ENCODE measurements at places on chromosomes 11 and 22.

GRCh38 chr11:126058105-126058874 lies 4.4 kb downstream of the CDON start:
- DNase-seq = no peak

DNA sequence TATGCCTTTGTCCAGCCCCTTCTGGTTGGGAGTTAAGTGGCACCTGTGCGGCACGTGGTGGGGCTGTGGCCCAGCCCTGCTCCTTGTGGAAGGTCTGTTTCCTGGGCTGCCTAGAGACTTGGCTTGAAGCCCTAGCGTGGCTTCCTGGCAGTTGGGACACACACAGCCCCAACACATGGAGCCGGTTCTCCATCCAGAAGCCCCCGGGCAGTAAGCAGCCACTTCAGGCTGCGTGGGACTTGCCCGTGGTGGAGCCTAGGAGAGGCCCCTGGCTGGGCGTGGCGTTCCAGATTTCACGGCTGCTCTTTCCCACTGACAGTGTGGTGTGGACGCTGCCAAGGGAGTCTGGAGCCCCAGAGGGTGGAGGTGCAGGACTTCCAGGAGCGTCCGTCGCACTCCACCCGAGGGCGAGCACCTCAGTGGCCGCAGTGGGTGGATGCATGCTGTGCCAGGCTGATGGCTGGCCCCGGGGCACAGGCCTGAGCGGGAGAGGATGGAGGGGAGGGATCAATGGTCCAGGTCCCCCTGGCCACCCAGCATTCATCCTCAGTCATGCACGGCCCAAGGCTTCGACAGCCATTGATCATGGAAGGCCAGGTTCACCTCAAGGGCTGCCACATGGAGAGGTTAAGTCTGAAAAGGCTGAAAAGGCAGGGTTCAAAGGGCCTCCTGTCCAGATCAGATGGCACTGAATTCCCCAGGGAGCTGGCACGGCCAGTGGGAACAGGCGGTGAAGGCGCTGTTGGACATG lies 9.3 kb downstream of the CCND1 start:
- DNase-seq = no peak

DNA sequence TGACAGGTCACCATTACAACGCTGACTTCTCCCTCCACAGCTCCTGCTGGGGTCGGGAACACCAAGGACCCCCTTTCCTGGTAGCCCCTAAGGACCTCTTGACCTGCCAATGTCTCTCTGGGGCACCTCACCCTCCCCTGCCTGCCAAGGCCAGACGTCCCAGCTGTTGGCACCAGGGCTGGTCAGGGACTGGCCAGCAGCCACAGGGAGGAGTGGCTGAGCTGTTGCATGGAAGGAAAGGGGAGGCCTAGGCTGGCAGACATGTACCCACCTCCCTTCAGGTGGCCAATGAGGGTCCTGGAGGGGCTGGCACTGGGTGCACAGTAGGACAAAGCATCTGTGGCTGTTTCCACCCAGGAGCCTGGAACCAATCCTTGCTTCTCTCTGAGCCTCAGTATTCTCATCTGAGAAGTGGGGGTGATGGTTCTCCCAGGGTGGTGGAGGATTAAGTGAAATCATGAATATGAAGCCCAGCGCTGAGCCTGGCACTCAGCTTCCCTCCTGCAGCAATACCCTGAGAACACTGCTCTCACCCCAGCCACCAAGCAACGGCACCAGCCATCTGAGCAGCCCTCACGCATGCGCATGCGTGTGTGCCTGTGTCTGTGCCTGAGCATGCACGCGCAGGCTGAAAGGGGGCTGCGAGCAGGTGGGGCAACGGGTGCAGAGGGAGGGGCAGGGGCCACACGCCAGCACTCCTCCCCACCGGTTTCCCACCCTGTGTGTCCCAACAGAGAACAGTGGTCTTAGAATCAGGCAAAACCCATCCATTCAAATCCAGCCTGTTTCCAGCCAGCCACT lies 5.9 kb downstream of the KCNJ4 start:
- DNase-seq = no peak

- DNase-seq = no peak
Observed at GRCh38 chr11:93952082-93952780, 68.9 kb upstream of the HEPHL1 start.

- no peak for DNase-seq
Observed at GRCh38 chr22:41047801-41048211, 44.6 kb upstream of the EP300 start.

- no peak for DNase-seq
Observed at GRCh38 chr11:47488111-47488510, 39.2 kb upstream of the RAPSN start.

GRCh38 chr22:41367680-41368542 lies 13.8 kb upstream of the TEF start:
- DNase-seq = no peak

DNA sequence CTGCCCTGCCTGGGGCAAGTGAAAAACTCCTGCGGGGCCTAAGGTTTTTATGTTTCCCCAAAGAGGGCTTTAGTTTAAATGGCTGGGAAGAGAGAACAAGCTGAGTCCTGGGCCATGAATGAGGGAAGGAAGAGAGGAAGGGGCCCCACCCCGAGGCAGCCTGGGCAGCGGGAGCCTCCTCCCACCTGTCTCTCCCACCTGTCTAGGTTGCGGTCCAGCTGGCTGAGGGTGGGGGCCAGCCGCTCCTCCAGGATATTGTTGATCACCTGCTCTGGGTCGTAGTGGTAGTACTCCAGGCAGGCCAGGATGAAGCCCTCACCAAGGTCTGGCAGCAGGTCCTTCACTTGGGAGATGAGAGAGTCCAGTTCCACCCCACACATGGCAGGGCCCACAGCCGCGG lies 34.6 kb downstream of the UQCR10 start:
- DNase-seq = no peak

DNA sequence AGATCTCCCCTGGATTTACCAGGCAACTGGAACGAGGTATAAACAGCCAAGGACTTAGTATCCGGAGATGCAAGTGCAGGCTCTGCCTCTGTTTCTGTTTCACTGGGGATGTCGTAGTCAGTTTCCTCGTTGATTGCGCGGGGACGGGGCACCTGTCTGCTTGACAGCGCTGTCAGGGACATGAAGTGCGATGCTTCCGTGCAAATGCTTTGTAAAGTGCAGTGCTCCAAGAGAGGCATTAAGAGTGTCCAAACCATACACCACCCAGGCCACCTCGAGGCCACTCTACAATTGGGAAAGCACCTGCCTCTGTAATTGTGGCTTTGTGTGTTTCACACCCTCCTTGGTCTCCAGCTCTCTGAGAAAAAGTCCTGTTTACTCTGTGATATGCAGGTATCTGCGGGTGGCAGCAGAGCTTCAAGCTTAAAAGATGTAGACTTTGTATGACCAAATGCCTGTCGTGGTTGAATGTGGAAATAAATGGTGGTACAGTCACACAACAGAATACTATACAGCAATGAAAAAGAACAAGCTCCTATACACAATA lies 18.6 kb upstream of the CD5 start:
- no peak for DNase-seq

DNA sequence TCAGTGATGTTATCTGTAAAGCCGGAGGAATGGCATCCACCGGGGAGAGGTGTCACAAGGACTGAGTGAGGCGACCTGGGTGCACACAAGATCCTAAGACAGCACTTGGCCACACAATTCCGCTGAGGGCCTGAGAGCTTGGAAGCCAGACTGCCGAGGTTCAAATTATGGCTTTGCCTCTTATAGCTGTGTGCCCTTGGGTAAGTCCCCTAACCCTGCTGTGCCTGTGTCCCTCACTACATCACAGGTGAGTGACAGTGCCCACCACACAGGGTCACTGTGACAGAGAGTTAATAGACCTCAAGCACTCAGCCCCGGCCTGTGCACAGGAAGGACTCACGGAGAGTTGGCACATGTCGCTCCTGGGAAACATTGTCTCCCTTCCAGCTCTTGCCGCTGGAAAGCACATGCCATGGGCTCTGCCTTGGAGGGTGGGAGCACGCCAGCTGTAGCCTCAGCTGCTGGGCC lies 592 bp downstream of the RHOD start:
- DNase-seq = no peak

GRCh38 chr11:70135625-70136059 lies 57.5 kb downstream of the ANO1 start:
- DNase-seq = no peak

- peak; percentile 11 for DNase-seq
Observed at GRCh38 chr11:15716550-15716949, 601.8 kb downstream of the INSC start.

DNA sequence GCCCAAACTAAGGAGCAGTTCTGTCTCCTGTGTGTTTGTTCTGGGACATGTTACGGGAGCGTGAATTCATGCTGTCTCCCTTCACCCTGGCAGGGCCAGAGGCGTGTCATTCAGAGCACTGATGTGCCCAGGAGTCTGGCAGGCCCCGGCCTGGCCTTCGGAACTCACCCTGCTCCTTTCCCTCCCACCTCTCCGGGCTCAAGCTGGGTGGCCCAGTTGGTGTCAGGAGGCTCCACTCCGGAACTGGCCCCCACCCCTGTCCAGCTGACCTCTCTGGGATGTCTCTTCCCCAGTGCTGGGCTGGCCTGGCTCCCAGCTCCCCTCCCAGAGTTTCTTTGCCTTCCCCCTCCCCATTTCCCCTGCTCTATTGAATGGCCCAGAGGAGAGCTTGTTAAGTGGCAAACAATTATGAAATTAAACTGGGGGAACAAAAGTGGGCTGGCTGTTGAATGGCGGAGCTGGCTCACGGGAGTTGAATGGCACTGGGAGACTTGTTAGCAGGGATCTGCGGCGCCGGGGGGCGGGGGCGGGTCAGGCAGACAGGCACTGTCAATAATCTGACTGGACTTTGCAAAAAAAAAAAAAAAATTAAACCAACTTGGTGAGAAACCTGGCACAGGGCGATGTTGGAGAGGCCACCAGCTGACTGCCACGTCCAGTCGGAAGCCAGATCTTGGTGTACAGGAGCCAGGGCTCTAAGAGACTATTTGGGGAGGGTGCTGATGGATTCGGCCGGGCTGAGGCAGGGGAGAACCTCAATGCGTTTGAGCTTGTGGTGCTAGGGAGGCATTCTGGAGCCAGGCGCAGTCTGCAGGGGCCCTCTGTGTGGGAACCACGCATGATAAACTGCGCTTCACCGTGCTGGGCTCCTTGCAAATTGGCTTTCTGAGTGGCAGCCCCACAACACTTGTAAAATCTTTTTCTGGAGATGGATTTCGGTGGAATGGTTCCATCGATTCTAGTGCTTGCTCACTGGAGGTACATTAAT lies 1.3 kb downstream of the MPPED1 start:
- no peak for DNase-seq

- DNase-seq = no peak
Observed at GRCh38 chr22:38953091-38953490, 4.3 kb upstream of the APOBEC3A start.

- DNase-seq = no peak
Observed at GRCh38 chr22:19168088-19168890, 10.2 kb downstream of the SLC25A1 start.

DNA sequence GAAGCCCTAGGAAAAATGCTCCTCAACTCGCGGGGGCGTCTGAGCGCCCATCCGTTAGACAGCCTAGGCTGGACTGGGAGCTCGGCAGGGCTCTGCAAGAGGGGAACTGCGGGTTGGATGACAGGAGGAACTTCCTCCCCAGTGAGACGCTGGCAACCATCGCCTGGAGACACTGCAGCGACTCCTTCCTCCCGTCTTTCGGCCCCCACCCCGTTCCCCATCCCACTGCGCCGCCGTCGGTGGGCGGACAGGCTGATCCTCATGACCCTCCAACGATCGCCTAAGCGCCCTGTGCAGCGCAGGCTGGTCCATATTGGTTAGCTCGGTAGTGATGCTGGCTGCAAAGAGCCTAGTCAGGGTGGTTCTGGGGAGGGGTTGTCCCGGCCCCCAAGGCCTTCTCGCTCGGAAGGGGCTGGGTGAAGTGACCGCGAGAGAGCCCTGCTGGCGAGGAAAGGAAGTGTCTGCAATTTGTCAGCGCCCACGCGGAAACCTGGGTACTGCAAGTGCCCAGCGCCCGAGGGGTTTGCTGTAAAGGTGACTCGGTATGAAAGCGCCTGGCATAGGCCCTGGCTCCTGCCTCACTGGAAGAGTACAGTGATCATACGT lies 638 bp downstream of the NRGN start:
- DNase-seq = no peak

DNA sequence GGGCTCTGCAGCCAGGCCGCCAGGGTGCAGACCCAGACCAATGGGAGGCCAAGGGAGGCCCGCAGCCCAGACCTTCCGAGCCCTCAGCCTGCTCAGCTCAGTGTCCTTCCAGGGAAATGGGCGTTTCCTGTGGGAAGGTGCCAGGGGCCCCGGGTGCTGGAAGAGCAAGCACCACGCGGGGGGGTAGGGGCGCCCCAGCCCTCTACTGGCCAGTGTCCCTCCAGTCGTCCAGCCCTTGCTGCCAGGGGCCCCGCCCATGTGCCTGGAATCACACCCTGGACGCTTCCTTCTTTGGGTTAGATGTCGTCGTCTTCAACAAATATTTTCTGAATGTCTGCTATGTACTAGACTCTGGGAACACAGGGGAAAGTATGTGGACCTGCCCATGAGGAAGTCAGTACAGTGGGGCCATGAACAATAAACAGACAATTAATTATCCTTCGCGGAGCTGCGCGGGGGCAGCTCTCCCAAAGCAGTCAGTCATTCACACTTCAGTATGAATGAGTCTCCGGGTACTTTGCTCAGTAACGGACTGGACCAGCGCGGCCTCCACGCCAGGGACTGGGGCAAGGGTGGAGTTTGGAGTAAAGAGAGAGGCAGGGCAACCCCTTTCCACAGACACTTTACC lies 60.2 kb downstream of the CDKN1C start:
- no peak for DNase-seq

GRCh38 chr11:30911247-30911646 lies 325.1 kb upstream of the MPPED2 start:
- DNase-seq = no peak

- peak; percentile 30 for DNase-seq
Observed at GRCh38 chr11:7154881-7155361, 66.1 kb downstream of the RBMXL2 start.
